IPS-NIHi11 (cell line): ENCODE measurements at places on chromosomes 12 and 14.
A peak's percentile ranks its signal among the peaks of the same experiment; 100 is the strongest.

DNA sequence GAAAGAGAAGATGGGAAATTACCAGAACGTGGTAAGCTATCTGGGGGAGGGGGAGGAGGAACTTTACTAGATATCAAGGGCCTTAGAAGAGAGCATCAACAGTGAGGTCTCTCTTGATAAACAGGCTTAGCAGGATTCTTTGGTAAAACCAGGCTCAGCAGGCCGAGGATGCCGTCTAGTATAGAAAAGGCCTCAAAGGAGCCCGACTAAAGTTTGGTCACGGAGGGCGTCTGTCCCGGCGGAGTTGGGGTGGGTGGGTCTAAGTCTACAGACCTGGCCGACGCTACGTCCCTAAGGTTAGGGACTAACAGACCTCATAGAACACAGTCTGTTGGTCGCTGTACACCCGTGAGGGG lies 538 bp upstream of the TIGAR start:
- no peak for DNase-seq

DNA sequence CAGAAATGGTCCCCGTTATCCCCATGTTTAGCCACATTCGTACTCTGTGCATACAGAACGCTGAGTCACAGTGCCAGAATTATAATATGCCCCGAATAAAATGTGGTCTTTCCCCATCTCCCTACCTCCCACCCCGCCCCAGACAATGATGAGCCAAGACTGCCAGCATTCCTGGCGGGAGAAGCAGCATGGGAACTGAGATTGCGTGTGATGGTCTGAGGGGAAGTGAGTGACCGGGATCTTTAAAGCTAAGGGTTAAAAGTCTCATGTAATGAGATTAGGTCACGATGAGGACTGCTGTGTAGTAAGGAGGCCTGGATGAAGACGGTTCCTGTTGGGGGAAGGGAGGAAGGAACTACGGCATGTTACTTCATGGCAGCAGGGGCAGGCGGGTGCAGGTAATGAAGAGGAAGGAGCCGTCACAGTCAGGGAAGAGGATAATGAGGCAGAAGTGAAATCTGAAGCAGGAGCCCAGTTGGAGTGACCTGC lies 243.3 kb upstream of the FKBP4 start:
- no peak for DNase-seq

GRCh38 chr12:14638066-14638465 lies 58.3 kb downstream of the GUCY2C start:
- no peak for DNase-seq

DNA sequence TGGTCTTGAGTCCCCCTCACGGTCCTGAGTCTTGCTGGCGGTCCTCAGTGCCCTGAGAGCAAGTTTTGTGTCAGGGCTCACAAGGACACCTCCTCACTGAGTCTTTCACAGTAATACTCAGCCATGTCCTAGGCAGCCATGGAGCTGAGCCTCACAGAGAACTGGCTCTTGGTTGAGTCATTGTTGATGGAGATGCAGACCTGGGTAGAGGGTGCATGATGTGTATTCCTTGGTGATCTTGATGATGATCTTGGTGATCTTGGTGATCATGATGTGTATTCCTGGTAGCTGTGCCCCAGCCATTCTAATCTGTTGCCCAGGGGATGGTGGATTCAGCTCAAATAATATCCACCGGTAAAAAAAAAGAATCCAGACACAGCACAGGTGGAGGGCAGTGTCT lies 495.4 kb downstream of the TMEM121 start:
- no peak for DNase-seq

GRCh38 chr14:55000381-55000780 lies 26.5 kb downstream of the WDHD1 start:
- DNase-seq: no peak

DNA sequence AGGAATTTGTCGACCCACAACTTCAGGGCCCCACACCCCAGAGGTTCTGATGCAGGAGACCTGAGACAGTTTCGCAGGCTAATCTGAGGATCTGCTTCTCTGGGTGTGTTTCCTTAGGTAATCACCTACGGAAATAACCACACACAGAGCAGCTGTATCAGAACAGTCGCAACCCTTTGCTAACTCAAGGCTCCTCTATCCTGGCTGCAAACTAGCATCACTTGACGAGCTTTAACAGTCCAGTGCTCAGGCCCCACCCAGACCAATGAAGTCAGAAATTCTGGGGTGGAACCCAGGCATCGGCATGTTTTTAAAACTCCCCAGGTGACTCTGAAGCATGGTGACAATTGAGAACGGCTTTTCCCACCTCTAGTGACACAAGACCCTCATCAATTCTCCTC lies 20.7 kb downstream of the SLC7A7 start:
- DNase-seq: no peak

DNA sequence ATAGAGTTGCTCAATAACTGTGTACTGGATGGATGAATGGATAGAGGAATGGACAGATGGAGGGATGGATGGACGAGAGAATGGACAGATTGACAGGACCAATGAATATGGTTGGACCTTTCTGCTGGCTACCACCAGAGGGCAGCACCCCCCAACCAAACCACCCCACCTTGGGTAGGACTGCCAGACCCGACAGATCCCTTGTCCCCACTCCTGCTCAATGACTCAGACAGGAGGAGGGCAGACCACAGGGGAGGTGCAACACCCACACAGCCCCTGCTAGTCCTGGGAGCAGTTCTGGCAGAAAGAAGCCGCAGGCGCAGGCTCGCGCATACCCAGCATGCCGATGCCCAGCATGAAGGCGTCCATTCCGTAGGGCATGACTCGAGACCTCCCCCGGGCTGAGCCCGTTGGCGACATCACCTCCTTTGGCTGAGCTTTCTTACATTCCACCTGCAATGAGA lies 12.4 kb downstream of the MSI1 start:
- peak; percentile 92 for DNase-seq

DNA sequence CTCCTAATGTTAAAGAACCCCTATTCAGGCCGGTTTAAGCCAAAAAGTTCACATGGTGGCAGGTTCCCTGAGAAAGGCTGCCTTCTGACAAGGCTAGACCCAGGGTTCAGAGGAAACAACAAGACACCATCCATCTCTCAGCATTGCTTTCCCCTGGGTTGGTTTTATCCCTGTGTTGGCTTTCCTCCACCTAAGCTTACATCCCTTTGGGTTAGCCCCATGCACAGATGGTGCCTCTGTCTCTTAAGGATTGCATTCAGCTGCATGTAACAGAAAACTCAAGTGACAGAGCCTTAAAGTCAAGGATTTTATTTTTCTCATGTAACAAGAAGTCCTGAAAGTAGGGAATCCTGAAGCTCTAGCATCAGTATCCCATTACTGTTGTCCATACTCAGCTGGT lies 42.8 kb upstream of the RIN3 start:
- no peak for DNase-seq

- DNase-seq: no peak
Measured at GRCh38 chr12:24087294-24087693, 137.8 kb upstream of the SOX5 start.
